HFFc6 (cell line): ENCODE measurements at places on chromosomes 1 and 21. TPM values are rescaled to one million over a fixed set of nuclear protein-coding genes. Genes with fewer than 3 reads are reported as not detected.

The CLDN14 gene
- total RNA-seq, result not detected in 3 replicates

The SDHC gene
- total RNA-seq, result 256 to 292 TPM (median 257 TPM) in 3 replicates

The CELA2A gene
- total RNA-seq, result not detected in 3 replicates

The FCGR3A gene
- total RNA-seq, result not detected in 3 replicates

DNA sequence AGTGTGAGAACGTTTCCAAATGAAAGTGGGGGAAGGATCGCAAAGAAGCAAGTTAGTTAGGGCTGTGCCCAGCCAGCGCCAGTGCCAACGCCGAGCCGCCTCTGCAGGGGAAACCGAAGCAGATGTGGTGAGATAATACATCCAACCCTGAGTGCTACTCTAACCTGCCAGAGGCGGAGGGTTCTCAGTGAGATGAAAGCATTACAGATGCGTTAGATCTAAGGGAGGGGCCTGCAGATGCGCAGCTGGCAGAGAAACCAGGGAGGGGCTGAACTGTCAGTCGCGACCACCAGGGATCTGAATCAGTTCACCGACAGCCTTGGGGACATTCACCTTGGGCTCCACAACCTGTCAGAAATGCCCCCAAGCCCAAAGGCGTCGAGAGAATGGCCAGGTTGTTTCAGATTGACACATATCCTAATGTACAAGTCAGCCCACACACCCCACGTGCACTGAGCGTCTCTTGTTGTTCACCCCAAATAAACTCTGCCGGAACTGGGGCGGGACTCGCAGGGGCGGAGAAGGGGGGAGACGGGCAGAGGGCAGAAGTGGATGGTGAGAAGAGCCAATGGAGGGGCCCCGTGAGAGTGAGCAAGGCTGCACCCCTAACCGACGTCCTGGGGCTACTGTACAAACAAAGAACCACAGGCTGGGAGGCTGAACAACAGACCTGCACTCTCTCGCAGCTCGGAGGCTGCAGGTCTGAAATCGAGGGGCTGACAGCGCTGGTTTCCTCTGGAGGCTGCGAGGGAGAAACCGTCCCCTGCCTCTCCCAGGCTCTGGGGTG is 8.7 kb upstream of the UMODL1 start:
- no peak overlapping the region for H3K4me3 ChIP-seq
- peaks cover 48% of the 10 kb centered on the region for H3K27me3 ChIP-seq
- H3K4me1 ChIP-seq, result peaks cover 2% of the 10 kb centered on the region
- no peaks in the 10 kb centered on the region for H3K36me3 ChIP-seq

GRCh38 chr1:50978144-50978851 is 8.3 kb downstream of the CDKN2C start:
- peaks cover 55% of the 10 kb centered on the region for H3K4me1 ChIP-seq
- peaks cover 13% of the 10 kb centered on the region for H3K36me3 ChIP-seq
- H3K4me3 ChIP-seq, result peak overlapping the region; percentile 91
- DNase-seq, result peak; percentile 19
- peak overlapping the region; percentile 84 for H3K27ac ChIP-seq
- H3K27me3 ChIP-seq, result no peaks in the 10 kb centered on the region

DNA sequence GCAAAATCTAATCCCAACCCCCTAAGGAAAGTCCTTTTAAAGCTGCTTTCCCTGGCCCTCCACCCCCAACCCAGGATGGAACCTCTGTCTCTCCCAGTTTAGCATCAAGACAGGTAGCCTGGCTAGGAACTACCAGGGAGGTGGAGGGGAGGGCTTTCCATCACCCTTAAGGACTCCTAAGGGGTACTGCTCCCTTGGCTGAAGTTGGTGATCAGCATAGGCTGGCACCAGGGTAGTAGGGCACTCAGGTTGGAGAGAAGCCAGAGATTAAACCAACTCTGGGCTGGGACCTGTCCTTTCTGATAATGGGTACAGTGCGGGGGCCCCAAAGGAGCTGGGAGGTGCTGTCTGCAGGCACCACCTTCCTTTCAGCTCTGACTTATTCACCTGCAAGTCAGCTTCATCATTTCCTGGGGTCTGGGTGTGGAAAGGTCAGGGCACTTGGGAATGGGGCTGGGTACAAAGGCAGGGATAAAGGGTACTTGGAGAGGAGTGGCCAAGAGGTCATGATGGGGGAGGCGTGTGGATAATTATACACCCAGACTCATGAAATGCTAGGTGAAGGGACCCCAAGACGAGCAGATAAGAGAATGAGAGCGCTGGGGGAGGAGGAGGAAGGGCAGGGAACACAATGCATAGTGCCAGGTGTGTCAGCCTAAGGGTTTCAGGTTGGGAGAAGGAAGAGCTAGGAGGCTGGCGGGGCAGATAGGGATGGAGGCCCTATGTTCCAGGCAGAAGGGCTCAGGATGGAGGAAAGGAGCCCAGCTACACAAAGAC is 1.2 kb downstream of the ARHGEF2 start:
- peak overlapping the region; percentile 95 for H3K27ac ChIP-seq
- no peak for DNase-seq
- peak overlapping the region; percentile 90 for H3K4me3 ChIP-seq
- H3K4me1 ChIP-seq, result peaks cover 78% of the 10 kb centered on the region
- no peaks in the 10 kb centered on the region; the same call in none of the 2 replicates for H3K27me3 ChIP-seq

DNA sequence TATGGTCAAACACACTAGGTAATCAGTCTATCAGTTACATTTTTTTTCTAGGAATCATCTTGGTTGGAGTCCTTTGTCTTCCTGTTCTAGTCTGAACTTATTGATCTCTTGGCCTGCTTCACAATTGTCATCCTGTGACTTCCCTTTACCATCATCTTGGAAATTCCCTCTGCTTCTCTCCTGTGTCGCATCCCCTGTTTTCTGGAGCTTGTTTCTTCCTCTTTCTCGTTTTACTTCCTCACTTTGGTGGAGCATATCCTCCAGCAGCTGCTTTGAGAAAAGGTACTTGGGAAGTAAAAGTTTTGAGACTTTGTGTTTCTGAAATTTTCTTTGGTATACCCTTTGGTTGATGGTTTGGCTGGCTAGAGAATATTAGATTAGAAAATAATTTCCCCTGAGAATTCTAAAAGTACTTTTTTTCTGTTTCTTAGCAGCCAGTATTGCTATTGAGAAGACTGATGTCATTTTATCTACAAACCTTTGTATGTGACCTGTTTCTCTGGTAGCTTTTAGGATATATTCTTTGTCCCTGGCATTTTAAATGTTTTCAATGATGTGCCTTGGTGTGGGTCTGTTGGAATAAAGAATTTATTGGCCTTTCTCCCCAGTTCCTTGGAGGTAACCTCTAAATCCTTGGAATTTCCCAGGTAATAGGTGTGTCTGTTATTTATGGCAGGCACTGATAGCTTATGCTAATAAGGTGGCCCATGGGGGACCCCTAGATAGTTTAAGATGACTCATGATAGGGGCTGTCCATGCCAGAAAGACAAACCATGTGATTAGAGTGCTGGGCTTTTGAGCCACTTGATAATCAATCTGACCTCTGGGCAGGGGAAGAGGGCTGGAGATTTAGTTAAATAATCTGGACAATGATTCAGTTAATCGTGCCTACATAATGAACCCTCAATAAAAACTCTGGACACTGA is 6.1 kb upstream of the MYCL start:
- H3K27ac ChIP-seq, result no peak overlapping the region
- DNase-seq, result no peak
- no peaks in the 10 kb centered on the region for H3K4me1 ChIP-seq
- H3K4me3 ChIP-seq, result no peak overlapping the region
- peaks cover 38% of the 10 kb centered on the region for H3K27me3 ChIP-seq

- H3K4me1 ChIP-seq, result no peaks in the 10 kb centered on the region
- no peak overlapping the region for H3K27ac ChIP-seq
- H3K36me3 ChIP-seq, result no peaks in the 10 kb centered on the region
- DNase-seq, result no peak
- peaks cover 15% of the 10 kb centered on the region for H3K27me3 ChIP-seq
These were observed 14.0 kb downstream of the GPA33 start for GRCh38 chr1:167076136-167076710.

GRCh38 chr1:25682059-25682601 is 65.5 kb downstream of the MAN1C1 start:
- no peak overlapping the region for H3K4me3 ChIP-seq
- DNase-seq, result no peak
- no peaks in the 10 kb centered on the region for H3K36me3 ChIP-seq
- H3K4me1 ChIP-seq, result no peaks in the 10 kb centered on the region
- no peak overlapping the region for H3K27ac ChIP-seq
- H3K27me3 ChIP-seq, result peaks cover 63% of the 10 kb centered on the region

DNA sequence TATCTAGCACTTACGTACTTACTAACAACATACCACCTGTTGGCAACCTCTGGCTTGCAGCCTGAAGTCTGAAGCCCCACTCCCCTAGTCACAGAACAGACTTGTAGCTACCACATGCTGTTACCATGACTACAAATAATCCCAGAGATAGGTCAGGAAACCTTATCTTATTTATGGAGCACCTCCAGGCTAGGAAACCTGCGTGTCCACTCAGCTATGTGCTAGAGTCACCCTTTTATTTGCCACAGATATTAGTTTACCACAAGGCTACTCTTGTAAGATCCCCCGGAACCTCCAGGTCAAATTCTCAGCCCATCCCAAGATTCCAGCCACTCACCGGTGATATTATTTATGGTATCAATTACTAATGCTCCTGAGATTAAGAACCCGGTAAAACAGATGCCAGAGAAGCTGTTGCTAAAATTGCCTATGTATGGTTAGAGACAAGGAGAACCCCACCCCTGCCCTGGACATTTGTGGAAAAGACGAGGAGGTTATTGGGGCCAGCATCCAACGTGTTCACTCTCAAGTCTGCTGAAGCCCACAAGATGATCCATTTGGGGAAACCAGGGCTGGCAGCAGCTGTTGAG is 116.5 kb downstream of the TBX15 start:
- no peaks in the 10 kb centered on the region for H3K36me3 ChIP-seq
- DNase-seq, result no peak
- H3K27ac ChIP-seq, result no peak overlapping the region
- H3K4me3 ChIP-seq, result no peak overlapping the region
- H3K27me3 ChIP-seq, result peaks cover 4% of the 10 kb centered on the region; the same call in 1 of the 2 replicates

- H3K27me3 ChIP-seq, result peaks cover 18% of the 10 kb centered on the region
- H3K36me3 ChIP-seq, result no peaks in the 10 kb centered on the region; the same call in 1 of the 2 replicates
- no peaks in the 10 kb centered on the region for H3K4me1 ChIP-seq
- H3K4me3 ChIP-seq, result no peak overlapping the region
- no peak for DNase-seq
These were observed 50.7 kb downstream of the EBNA1BP2 start for GRCh38 chr1:43121256-43121900.

DNA sequence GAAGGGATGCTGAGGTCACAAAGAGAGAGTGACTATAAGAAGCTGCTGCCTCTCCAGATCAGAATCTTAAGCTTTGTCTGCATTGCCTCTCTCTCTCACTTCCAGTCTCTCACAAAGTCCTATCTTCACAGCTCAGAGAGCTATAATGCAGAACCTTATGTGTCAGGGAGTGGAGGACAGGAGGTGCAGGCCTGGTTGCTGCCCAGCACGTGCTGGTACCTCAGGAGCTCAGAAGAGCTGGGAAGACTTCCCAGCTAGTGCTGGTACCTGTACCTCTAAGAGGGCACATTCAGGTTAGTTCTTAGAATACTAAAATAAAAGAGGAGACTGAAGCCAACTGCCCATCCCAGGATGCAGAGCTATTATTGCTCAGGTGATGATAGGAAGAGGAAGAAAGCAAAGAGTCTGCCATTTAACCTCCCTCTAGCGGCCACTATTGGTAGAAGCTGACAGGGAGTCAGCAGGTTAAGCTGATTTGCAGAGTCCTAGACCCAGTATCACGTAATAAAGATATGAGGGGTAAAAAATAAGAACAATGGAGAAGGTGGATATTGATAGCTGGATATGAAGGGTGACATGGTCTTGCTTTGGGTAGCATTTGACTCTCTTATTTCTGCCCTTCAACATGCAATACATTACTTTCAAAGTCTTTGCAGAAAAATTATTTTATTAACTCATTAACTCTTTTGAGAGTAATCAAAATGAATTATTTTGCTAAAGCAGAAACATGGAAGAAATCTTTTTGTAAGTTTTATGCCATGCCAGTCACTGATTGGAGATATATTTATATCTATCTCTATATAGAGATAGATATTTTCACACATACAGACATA is 138.1 kb upstream of the HMCN1 start:
- peaks cover 44% of the 10 kb centered on the region for H3K4me1 ChIP-seq
- no peak overlapping the region for H3K27ac ChIP-seq
- no peak overlapping the region for H3K4me3 ChIP-seq
- DNase-seq, result peak; percentile 22
- H3K36me3 ChIP-seq, result no peaks in the 10 kb centered on the region
